ENCODE measurements at places on chromosomes 13 and 19.

DNA sequence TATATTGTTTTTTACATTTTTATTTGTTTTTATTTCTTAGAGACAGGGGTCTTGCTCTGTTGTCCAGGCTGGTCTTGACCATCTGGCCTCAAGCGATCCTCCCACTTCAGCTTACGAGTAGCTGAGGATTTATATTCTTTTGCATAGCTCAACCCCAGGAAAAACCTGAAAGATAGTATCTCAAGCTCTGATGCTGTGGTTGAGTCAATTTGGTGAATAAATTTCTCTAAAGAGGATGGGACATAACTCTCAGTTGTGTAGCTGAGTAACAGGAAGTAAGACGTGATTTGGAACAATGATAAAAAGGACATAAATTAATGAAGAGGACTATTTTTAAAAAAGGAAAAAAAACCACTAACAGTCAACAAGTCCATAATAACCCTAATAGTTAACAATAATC, 79.8 kb upstream of the TNFSF11 start:
- no peak for DNase-seq

GRCh38 chr13:72253754-72254153, 386.8 kb upstream of the DACH1 start:
- DNase-seq = no peak

GRCh38 chr19:29836409-29836825, 24.6 kb downstream of the CCNE1 start:
- DNase-seq = no peak

- peak; percentile 74 for DNase-seq
Measured at GRCh38 chr13:28495538-28496187, 735 bp upstream of the FLT1 start.
